Heart right ventricle (tissue), 16 donors: ENCODE measurements at places on chromosomes 4 and X. TPM values are rescaled to one million over a fixed set of nuclear protein-coding genes. Genes with fewer than 3 reads are reported as not detected.
A peak's percentile ranks its signal among the peaks of the same experiment; 100 is the strongest.

DNA sequence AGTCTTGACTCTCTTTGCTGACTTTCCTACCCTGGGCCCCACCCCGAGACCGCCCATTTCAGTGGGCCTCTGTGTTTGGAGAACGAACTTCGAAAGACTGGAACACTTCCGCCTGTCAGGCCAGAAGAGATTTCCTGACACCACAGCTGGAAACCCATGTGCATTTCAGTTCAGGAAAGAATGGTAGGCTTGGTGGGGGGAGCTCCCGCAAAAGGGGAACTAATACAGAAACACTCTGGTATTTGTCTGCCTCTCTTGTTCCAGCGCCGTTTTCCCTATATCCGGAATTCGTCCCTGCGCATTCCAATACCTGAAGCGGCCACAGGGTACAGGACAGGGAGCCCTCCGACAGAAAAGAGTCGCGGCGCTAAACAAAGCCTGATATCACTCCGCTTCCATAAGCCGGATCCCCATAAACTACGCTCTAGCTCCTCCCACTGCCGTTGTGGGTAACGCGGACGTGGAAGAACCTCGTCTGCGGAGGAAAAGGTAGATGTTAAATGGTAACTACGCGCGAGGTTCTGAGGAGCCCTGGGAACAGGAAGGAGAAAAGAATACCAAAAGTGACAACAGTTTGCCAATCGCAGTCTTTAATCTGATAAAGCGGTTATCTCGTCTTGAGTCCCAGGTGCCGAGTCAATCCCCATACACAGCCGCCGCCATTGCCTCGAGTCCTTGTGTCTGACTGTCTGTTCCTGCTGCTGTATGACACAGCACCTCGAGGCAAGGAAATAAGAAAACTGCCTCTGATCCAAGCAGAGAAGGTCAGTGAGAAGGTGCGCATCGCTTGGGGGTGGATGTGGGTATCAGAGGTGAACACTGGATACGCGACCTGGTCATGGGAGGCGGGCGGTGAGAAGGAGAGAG, at the start of gene ARMCX5:
Gene ARMCX5, plus strand, starts transcription at position 432 of the 867 bp plus-strand sequence. CDS start 2,627 bp downstream, outside the sequence.
- no peaks in the 10 kb centered on the region for H3K36me3 ChIP-seq
- H3K4me1 ChIP-seq: no peaks in the 10 kb centered on the region
- peak; percentile 74 for DNase-seq
- H3K27me3 ChIP-seq: no peaks in the 10 kb centered on the region

DNA sequence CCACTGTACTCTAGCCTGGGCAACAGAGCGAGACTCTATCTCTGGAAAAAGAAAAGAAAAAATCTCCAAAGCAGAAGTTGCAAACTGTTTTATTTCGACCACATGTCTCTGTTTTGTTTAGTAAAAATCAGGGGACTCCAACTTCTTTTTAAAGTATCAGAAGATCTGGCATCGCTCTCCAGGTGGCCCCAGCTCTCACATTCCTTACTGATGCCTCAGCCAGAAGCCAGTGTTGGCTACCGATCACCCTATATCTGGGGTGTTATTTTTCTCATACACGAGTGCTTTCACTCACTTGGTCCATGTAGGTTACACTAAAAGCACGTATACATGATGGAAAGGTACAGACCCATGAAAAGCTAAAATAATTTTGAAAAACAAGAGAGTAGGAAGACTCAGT, 8.3 kb downstream of the MPP1 start:
- DNase-seq: no peak
- no peak overlapping the region for H3K4me3 ChIP-seq
- H3K27ac ChIP-seq: no peak overlapping the region
- no peaks in the 10 kb centered on the region for H3K36me3 ChIP-seq
- H3K27me3 ChIP-seq: no peaks in the 10 kb centered on the region

SSX4 gene
- polyA plus RNA-seq: not detected

POU3F4 gene
- polyA plus RNA-seq: not detected

PCYT1B gene
- polyA plus RNA-seq: 0.09 TPM

UGT2A1 gene
- polyA plus RNA-seq: not detected

GRCh38 chrX:133495464-133496391, 80.4 kb upstream of the GPC4 start:
- no peaks in the 10 kb centered on the region for H3K27me3 ChIP-seq
- peak overlapping the region; percentile 30 for H3K27ac ChIP-seq
- peak; percentile 30 for DNase-seq

DNA sequence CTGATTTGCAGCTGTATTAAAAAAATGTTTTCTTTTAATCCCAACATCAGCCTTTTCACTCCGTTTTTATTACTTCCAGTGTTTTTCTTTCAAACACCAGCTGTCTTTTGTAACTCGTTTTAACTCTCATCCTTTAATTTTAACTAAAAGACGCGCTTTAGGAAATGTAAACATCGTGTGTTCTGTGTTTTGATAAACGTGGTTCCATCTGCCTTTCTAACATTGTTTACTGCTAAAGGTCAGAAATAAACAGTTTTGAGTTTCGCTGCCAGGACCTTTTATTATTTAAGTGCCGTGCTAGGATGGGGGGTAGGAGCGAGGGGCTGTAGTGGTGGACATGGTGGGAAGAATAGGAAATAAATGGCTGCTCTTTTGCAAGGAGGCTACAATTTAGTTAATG, 1.5 kb downstream of the N4BP2 start:
- H3K36me3 ChIP-seq: no peaks in the 10 kb centered on the region
- H3K27me3 ChIP-seq: no peaks in the 10 kb centered on the region
- H3K4me1 ChIP-seq: no peaks in the 10 kb centered on the region
- no peak for DNase-seq
- peak overlapping the region; percentile 97 for H3K4me3 ChIP-seq
- H3K27ac ChIP-seq: peak overlapping the region; percentile 100

DNA sequence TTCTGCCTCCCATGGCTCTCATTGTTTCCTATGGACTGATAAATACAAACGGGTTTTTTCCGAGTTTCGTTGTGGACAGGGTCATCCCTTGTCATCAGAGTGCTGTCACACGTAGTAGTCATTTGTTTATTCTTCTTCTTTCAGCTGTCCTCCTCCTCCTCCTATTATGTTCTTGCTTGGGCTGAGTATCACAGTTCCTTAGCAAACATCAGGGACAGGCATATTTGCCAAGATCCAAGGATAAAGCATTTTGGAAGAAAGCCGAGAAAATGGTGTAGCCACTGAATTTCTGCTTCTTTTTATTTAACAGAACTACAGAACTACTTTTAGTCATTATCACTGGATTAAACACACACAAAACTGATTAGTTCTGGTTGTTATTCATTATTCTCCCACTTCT, 167.9 kb downstream of the MAML3 start:
- no peaks in the 10 kb centered on the region for H3K4me1 ChIP-seq
- no peak overlapping the region for H3K27ac ChIP-seq
- DNase-seq: no peak
- H3K4me3 ChIP-seq: no peak overlapping the region

DNA sequence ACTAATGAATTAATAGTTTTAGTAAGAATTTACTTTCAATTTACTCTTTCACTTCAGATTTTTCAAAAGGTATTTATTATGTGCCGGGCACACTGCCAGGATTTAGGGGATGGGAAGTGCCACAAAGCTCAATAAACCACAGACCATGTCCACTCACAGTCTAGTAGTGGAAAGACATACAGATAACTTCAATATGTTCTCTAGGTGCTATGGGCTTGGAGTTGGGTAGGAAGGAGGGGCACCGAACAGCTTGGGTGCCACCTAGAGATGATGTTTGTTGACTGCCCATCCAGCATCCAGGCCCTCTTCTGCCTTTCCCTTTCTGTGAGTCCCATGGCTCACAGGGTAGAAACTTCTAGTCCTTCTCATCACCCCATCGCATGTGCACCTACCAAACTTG, 17.8 kb downstream of the MFAP3L start:
- H3K4me3 ChIP-seq: no peak overlapping the region
- DNase-seq: no peak
- no peak overlapping the region for H3K27ac ChIP-seq
- H3K4me1 ChIP-seq: no peaks in the 10 kb centered on the region
- H3K36me3 ChIP-seq: no peaks in the 10 kb centered on the region
- no peaks in the 10 kb centered on the region for H3K27me3 ChIP-seq

DNA sequence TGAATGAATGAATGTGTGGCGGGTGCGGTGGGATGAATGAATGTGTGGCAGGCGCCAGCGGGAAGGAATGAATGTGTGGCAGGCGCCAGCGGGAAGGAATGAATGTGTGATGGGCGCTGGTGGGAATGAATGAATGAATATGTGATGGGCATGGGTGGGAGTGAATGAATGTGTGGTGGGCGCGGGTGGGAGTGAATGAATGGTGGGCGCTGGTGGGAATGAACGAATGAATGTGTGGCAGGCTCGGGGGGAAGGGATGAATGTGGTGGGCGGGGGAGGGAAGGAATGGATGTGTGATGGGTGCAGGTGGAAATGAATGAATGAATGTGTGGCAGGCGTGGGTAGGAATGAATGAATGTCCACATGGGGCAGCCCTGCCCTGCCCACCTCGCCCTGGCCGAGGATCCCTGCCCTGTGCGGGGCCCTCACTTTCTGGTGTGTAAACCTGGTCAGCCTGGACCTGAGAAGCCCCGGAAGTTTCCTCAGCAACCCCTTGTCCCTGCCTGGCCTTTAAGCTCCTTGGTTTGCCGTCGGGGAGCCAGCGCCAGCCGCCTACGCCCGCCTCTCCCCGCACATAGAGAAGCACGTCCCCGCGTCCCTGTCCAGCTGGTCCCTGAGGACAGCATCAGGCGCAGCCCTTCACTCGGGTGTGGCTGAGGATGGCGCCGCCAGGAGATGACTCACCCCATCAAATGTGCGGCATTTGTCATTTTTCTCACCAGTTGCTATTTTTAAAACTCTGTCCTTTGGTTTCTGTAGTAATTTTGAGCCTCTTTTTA, 112.8 kb upstream of the LRPAP1 start:
- no peak overlapping the region for H3K27ac ChIP-seq
- no peaks in the 10 kb centered on the region for H3K4me1 ChIP-seq
- no peak for DNase-seq
- H3K36me3 ChIP-seq: no peaks in the 10 kb centered on the region
- H3K4me3 ChIP-seq: no peak overlapping the region
- peaks cover 48% of the 10 kb centered on the region for H3K27me3 ChIP-seq

GRCh38 chr4:183558873-183559272, 54.0 kb downstream of the ING2 start:
- H3K4me1 ChIP-seq: no peaks in the 10 kb centered on the region
- no peak for DNase-seq
- no peak overlapping the region for H3K27ac ChIP-seq
- H3K36me3 ChIP-seq: no peaks in the 10 kb centered on the region
- H3K4me3 ChIP-seq: no peak overlapping the region

- H3K27me3 ChIP-seq: no peaks in the 10 kb centered on the region
- H3K4me3 ChIP-seq: no peak overlapping the region
- no peak for DNase-seq
- H3K4me1 ChIP-seq: no peaks in the 10 kb centered on the region
- no peaks in the 10 kb centered on the region for H3K36me3 ChIP-seq
Observed at GRCh38 chrX:37455381-37455780, 106.2 kb downstream of the PRRG1 start.

MAP3K15 gene
- polyA plus RNA-seq: 0.22 TPM

DNA sequence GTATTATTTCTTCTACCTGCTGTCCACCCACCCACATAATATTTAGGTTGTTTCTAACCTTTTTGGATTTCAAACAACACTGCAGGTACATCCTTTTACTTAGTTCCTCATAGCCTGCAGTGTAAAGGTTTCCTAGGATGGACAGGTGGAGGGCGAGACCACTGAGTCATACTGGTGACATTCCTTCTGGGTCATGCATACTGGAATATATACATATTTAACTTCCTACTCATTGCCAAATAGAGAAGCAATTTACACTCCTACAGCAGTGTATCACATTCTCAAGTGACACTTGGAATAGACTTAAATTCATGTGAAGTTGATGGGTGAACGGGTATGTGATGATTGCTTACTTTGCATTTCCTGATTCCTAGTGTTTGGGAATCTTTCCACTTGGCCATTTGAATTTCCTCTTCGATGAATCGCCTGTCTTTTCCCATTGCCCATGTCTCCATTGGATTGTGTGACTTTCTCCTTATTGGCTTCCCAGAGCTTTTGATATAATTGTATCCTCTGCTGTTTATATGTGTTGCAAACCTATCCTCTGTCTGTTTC, 8.2 kb upstream of the PPP2R2C start:
- no peak overlapping the region for H3K4me3 ChIP-seq
- H3K27me3 ChIP-seq: peaks cover 47% of the 10 kb centered on the region
- DNase-seq: no peak
- H3K36me3 ChIP-seq: no peaks in the 10 kb centered on the region
- no peaks in the 10 kb centered on the region for H3K4me1 ChIP-seq

- H3K36me3 ChIP-seq: no peaks in the 10 kb centered on the region
- peak overlapping the region; percentile 45 for H3K27ac ChIP-seq
- no peak for DNase-seq
- H3K27me3 ChIP-seq: no peaks in the 10 kb centered on the region
- no peak overlapping the region for H3K4me3 ChIP-seq
Observed at GRCh38 chr4:76206222-76206942, 7.2 kb downstream of the SCARB2 start.

GRCh38 chr4:170111085-170111484, 21.3 kb upstream of the AADAT start:
- DNase-seq: no peak
- no peak overlapping the region for H3K4me3 ChIP-seq
- no peaks in the 10 kb centered on the region for H3K4me1 ChIP-seq
- H3K27me3 ChIP-seq: no peaks in the 10 kb centered on the region
- no peaks in the 10 kb centered on the region for H3K36me3 ChIP-seq

PRDM5 gene
- polyA plus RNA-seq: 2.4 TPM

CLNK gene
- polyA plus RNA-seq: not detected

GRCh38 chr4:148211533-148211932, 230.7 kb downstream of the NR3C2 start:
- H3K27ac ChIP-seq: no peak overlapping the region
- H3K27me3 ChIP-seq: no peaks in the 10 kb centered on the region
- no peaks in the 10 kb centered on the region for H3K36me3 ChIP-seq

- no peaks in the 10 kb centered on the region for H3K4me1 ChIP-seq
- H3K4me3 ChIP-seq: no peak overlapping the region
- no peaks in the 10 kb centered on the region for H3K36me3 ChIP-seq
- H3K27ac ChIP-seq: no peak overlapping the region
- H3K27me3 ChIP-seq: no peaks in the 10 kb centered on the region
Observed at GRCh38 chr4:156169861-156170260, 216.2 kb upstream of the CTSO start.

FGF13 gene
- polyA plus RNA-seq: 0.90 TPM

DNA sequence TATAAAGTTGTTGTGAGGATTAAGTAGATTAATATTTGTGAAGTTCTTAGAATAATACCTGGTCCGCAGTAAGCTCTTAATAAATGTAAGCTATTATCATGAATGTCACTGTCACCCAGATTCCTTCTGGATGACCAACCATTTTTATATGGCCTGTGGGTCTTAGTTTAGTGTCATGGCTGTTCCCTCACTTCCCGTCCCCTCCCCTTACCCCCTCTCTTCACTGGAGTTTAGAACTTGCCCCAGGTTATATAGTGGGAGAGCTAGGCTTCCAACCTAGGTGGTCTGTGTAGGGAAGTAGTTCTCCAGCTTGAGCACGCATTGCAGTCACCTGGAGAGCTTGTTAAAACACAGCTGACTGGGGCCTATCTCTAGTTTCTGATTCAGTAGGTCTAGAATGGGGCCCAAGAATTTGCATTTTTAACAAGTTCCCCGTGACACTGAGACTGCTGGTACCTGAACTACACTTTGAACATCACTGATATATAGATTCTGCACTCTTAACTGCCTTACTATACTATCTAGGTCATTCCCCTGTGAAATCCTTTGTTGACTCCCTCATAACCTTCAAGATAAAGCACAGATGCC, 66.9 kb upstream of the PLAC1 start:
- H3K36me3 ChIP-seq: no peaks in the 10 kb centered on the region
- no peak for DNase-seq
- no peaks in the 10 kb centered on the region for H3K4me1 ChIP-seq
- H3K27me3 ChIP-seq: no peaks in the 10 kb centered on the region
- no peak overlapping the region for H3K4me3 ChIP-seq
- no peak overlapping the region for H3K27ac ChIP-seq

GRCh38 chrX:34332334-34332733, 200.2 kb upstream of the FAM47A start:
- H3K4me1 ChIP-seq: no peaks in the 10 kb centered on the region
- no peaks in the 10 kb centered on the region for H3K36me3 ChIP-seq
- no peak overlapping the region for H3K4me3 ChIP-seq
- H3K27me3 ChIP-seq: no peaks in the 10 kb centered on the region
